Bronchial epithelial cell (primary cell): ENCODE measurements at places on chromosomes 7 and 10.
A peak's percentile ranks its signal among the peaks of the same experiment; 100 is the strongest.

- peak; percentile 61 for DNase-seq
These were observed 274.4 kb downstream of the NEBL start for GRCh38 chr10:20622531-20623211.

DNA sequence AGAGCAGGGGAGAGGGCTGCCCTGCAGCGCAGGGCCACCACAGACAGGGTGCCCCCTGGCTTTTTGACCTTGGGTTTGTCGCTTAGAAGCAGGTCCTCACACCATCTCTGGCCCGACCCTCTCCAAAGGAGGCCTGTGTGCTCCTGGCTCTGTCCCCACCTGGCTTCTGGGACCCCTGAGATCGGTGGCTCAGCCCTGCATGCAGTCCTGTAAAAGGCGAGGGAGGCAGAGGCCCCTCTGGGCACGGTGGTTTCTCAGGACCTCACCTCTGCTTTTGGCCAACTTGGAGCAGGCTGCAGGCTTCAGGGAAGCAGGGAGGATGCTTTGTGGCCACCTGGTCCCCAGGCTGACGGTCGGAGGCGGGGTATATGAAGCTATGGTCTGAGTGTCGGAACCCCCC is 21.4 kb downstream of the WDR86 start:
- no peak for DNase-seq

DNA sequence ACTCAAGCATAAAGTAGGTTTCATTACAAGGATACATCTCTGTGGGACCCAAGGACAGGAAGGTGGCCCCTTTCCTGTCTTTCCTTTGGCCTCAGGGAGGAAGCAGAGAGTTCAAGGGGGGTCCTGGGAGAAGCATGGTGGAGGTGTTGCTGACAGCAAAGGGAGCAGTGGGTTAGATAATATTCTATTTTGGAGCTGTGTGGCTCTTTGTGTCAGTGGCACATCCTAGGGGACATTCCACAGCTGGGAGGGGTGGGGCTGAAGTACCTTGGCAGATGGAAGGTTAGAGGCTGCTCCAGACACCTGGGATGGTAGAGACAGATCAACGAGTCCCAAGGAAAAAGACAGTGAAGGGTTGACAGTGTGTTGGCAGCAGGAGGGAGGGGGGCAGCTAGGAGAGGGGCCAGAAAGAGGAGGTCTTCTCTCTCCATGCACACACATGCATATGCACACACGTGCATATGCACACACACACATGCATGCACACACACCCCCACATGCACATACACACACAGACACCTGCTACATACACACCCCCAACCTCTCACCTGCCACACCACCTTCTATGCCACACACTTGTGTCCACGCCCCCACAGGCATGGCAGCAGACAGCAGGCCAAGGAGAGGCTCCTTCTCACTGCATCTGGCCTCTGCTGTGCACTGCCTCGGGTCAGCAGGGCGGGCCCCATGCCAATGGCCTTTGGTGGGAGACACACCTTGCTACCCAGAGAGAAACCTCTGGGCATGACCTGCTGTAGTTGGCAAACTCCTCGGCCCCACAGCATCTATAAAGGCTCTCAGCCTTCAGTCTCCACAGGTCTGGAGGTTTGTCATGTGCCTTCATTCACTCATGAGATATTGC is 5.6 kb upstream of the POLD2 start:
- DNase-seq: no peak

DNA sequence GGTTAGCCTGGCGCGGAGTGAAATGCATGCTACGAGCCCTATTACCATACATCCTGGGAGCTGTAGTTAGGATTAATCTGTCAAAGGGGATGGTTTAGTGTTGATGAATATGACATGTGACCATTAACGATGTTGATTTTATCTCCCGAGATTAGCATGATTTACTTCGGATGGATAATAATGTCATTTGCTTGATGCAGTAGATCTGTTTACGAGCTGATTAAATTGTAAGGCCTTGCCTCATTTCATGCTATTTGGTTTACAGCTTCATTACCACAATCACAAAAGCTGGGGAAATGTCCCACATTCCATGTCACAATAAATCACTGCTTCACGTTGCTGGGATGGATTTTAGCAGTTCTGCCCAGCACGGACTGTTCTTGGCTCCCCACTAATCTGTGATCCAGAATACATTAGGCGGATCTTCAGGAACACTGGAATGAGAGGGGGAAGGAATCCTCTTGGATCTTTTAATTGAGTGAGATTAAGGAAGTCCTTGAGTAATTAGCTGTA is 22.3 kb downstream of the ZNF503 start:
- no peak for DNase-seq

DNA sequence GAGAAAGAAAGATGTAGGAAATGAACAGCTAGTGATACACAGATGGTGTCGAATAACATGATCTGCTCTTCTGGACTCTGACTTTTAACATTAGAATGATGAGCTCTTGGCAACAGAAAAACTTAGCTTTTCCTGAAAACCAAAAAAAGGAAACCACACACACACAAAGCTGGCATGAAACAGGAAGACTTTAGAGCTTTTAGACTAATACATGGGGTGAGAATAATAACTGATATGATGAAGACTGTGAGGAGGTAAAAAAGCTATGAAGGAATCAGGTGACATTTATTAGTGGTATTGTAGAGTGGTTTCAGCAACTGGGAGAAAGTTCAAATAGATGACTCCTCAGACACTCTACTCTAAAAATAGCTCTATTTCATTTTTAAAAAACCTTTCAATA is 491.9 kb downstream of the PARD3 start:
- no peak for DNase-seq

GRCh38 chr10:46536781-46537180 is 19.7 kb downstream of the GPRIN2 start:
- no peak for DNase-seq

DNA sequence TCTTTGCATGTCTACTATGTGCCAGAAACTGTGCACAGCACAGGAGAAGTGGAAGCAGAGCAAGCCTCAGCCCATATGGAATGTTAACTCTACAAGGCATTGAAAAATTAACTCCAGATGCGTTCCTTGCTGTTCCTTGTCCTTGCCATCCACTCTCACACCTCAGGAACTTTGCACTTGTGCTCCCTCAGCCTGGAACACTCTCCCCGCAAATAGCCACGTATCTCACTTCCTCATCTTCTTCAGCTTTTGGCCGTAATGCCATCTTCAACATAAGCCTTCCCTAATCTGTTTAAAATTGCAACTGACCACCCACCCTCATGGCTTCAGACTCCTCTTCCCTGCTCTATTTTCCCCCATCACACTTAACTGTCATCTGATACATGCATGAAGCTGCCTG is 83.2 kb upstream of the CAPZA2 start:
- DNase-seq: no peak
